ENCODE measurements at places on chromosomes 5 and 9.

DNA sequence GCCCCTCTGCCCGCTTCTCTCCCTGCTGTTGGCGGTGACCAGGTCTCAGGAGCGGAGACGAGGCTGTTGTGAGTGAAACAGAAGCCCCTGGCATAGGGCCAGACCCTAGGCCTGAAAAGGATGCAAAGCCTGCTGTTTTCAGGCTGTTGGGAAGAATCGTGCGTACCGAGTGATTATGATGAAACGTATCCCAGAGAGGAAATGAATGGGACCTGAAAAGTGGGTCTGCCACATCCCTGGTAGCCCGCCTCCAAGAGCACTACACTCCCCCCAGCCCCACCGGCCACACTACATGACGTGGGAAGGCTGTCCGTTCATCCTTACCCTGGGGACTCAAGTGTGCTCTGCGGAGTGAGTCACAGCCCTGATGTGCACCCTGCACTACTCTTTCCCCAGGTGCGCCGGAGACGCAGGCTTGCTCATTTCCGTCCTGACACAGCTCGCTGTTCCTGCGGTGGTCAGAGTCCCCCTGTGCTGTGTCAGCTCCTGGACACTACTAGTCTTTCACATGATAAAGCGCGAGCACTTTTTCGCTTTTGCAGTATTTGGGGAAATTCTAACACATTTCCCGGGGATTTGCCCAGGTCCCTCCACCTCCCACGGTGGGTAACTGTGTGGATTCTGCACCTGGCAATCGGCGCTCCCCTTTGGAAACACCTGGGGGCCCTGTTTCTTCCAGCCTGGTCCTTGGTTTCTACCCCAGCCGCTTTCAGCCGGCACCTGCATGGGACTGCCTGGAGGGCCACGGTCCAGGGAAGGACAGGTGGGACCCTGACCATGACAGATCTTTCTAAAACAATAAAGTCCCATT is 91.5 kb downstream of the ANKRD33B start:
- no peak for DNase-seq

- DNase-seq, result no peak
Observed at GRCh38 chr9:108468364-108468763, 387.4 kb downstream of the ACTL7B start.

- no peak for DNase-seq
Observed at GRCh38 chr9:21429191-21429590, 11.0 kb upstream of the IFNA1 start.

GRCh38 chr9:5402217-5402616 is 35.5 kb downstream of the PLGRKT start:
- no peak for DNase-seq

DNA sequence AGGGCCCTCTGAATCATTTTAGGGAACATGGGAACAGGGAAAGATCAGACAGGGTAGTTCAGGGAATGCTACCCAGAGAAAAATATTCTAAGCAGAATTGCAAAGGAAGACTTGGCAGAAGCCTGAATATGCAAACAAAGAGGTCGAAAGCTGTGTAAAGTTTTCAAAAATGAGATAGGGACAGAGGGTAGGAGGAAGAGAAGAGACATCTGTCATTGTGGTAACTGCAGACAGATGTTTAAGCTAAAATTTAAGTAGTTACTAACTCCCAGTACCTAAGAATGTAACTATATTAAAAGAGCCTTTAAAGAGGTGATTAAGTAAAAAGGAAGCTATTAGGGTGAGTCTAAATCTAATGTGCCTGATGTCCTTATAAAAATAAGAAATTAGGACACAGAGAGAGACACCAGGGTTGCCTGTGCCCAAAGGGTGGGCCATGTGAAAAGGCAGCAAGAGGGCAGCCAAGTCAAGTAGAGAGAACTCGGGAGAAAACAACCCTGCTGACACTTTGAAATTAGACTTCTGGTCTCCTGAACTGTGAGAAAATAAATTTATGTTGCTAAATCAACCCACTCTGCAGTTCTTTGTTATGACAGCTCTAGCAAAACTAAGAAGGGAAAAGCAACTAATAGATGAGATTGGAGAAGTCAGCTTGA is 1647.4 kb upstream of the C9orf72 start:
- no peak for DNase-seq

- no peak for DNase-seq
Observed at GRCh38 chr9:123401879-123402513, 46.0 kb downstream of the CRB2 start.

GRCh38 chr5:143312822-143313221 is 90.7 kb downstream of the NR3C1 start:
- no peak for DNase-seq

DNA sequence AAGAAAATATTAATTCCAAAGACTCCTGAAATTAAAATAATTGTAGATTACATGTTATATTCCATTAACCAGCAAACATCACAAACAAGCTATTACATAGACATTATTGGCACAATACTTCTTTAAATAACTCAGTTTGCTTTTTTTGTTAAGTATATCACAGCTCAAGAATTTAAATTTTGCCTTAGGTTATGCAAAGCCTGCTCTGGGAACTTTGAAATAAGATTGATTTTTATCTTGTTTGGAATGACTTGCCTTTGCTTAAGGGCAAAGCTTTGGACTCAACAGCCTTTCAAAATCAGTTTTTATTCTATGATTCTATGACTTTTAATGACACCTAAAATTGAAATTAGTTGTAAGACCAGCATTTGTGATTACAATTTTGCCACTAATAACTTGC is 78.2 kb downstream of the ALDH7A1 start:
- DNase-seq, result no peak

DNA sequence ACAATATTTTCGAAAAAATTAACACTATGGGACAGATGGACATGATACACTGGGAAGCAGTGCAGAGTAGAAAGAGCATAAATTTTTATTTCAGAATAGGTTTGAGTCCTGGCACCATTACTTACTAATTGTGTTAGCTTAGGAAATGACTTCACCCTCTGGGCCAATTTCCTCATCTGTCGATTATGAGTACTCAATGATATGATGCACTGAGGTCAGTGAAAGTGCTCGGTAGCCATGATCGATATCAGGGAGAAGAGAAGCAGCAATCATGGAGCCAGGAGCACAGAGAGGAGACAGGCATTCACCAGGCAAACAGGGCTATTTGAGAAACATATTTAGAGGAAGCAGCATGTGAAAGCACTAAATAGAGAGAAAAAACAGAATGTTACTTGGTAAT is 29.4 kb downstream of the NR6A1 start:
- no peak for DNase-seq

DNA sequence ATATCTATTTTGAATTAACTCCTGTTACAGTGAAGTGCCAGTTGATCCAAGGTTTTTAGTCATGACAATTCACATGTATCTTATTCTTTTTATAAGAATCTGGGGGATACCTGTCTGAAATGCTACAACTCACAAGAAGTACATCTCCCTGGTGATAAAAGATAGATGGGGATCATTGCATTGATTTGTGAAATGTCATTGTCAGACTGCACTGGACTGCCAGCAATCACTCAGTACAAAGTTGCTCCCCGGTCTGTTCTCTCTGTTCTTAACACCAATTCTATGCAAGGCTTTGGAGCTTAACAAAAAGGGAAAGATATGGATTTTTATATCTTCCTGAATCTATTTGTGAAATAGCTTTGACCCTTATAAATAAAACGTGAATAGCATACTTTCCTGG is 171.8 kb upstream of the PCSK5 start:
- DNase-seq, result no peak

- DNase-seq, result no peak
Observed at GRCh38 chr5:90940227-90940995, 381.8 kb downstream of the ADGRV1 start.

GRCh38 chr9:71638627-71639026 is 129.7 kb downstream of the CEMIP2 start:
- no peak for DNase-seq

DNA sequence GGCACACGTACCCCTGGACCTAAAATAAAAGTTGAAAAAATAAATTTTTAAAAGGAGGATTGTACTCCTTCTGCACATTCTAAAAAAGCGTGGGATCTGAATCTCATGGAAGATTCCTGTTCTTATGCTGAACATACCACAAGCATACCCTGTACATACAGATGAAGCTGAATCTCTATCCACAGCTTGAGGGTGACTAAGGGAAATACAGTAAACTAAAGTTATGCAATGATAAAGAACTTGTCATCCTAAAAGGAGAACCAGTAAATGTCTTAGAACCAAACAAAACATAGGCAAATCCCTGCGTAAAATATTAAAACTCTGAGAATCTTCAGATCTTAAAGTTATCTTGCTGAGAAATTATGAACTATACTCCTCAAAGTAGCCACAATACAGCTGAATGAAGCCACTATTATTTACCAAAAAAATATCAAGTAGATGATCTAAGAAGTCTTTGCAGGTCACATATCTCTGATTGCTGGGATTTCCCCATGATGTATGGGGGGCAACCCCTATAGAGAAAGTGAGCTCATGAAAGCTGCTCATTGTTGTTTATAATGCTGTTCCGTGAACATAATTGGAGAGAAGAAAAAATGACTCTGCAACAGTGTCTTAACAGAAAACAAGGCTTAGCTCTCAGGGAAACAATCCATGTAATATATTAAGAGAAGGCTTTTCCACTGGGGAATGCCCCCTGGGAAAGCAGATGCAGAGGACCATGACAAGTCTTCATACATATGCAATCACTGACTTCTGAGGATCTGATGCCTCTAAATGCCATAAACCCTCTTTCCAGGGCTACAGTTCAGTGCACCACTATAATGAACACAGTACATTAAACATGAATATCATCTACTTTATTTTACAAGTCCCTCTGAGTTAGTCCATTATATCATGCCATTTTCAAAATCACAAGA is 210.1 kb downstream of the EPB41L4A start:
- no peak for DNase-seq

DNA sequence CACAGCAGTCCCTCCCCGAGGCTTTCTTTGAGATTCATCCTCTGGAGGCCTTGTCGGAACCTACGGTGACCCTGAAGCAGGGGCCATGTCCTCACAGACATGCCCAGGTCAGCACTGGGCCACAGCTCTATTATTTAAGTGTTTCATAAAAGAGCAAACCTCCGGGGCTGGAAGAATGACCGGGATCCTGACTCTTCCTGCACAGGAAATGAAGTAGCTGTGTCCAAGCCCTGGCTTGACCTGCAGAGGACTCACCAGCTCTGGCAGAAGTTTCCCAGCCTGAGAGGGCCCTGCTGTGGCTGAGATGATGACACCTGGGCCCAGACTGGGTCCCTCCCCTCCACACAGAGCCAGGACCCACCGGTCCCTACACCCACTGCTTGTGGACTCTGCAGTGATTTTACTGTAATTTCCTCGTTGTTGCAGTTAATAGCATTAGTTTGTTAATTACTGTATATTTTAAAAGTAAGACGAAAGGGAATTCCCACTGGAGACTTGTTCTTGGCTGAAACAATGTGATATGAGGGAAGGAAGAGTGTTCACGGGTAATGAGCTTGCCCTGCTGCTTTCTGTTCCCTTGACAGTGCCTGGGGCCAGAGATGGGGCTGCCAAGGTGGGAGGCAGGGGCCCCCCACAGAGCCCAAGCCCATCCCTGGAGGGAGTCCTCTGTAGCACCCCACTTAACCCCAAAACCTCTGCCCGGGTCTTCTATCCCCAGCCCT is 72.2 kb downstream of the PCDH1 start:
- no peak for DNase-seq

- DNase-seq, result no peak
Observed at GRCh38 chr9:108473209-108474112, 382.3 kb downstream of the ACTL7B start.

DNA sequence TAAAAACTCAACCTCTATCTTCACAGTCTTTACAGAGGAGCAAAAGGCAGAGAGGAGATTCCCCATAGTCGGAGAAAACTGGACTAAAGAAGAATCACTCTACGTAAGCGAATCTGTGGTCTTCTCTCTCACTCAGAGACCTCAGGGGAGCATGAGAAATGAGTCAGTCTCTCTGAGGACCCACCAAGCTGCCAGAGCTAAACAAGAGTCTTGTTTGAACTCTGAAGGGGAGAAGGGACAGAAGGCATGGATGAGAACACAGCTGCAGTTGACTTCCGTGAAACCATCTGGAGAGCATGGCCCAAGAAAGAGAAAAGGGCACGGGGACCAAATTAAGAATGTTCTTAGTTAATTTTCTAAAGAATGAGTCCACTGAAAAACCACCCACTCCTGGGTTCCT is 12.8 kb upstream of the MAN2A1 start:
- DNase-seq, result no peak

DNA sequence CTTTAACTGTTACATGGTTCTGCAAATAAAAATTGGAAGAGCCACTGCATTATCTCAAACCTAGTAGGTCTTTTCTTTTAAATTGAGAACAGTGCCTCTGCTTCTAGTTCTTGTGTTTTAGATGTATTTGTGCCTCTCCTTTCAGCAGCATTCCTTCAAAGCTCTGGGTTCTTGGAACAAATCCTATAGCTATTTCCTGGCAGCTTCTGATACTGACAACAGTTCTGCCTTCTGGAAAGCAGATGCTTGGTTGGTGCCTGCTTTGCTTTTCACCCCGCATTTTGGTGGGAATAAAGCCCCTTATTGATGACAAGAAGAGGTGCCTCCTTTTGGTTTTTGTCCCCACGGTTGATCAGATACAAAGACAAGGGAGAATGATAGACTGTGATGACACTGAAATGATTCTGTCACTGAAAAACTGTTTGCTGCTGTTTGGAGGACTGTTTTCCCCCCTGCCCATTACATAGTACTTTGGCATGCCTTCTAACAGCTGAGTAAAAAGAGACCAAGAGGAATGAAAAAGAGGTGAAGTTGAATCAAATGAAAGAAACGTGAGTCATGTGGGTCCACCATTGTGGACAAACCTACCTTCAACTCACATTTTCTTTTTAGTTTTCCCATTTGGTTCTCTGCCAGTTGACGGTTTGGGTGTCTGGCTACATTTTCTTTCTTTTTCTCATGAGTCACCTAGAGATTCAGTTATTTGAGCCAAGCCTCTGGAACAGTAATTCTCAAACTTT is 5.6 kb downstream of the PTCD2 start:
- DNase-seq, result no peak

- no peak for DNase-seq
Observed at GRCh38 chr5:164191240-164191639, 685.8 kb downstream of the MAT2B start.

DNA sequence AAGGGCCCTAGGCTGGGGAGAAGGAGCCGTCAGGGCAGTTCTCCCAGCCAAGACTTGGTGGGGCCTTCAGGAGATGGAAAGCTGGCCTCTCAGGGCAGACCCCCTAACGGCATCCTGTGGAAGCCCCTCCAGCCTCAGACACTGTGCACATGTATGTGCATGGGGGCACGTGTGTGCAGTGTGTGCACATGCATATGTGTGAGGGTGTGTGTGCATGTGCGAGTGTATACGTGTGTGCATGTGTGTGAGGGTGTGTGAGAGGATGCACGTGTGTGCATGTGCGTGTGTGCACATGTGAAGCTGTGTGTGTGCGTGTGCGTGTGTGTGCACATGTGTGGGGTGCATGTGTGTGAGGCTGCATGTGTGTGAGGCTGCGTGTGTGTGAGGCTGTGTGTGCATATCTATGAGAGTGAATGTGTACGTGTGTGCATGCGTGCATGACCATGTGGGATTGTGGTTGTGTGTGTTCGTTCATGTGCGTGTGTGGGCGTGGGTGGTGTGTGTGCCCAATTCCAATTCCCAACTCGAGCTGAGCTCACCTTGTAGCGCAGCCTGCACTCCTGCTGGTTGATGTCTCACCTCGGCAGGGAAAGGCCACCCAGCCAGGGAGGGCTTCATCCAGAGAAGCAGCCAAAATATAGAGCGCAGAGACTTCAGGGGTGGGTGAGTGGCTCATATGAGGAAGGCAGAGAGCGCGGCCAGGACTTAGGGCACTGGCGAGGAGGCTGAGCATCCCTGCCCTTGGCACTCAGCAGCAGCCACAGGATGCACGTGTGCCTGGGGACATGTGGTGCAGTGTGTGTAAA is 142.7 kb upstream of the PPP1R26 start:
- no peak for DNase-seq
